ENCODE measurements at places on chromosomes 6 and 20.

DNA sequence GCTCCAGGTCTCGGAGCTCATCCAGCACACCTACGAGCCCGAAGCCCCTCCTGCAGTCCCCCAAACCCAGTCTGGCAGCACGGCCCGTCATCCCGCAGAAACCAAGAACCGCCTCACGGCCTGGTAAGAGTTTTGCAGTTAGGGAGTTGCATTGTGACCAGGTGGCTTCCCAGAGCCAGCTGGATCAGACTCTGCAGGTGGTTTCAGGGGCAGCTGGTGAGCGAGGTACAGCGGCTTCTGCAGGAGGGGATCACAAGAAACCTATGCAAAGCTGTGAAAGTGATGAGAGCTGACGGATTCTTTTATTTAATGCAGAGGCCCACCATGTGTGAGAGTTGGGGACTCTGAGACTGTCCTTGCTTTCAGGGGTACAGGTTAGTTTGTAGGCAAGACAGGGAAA, 45.9 kb upstream of the SCGN start:
- DNase-seq, result no peak

GRCh38 chr6:165692106-165692653, 29.1 kb upstream of the PDE10A start:
- no peak for DNase-seq

DNA sequence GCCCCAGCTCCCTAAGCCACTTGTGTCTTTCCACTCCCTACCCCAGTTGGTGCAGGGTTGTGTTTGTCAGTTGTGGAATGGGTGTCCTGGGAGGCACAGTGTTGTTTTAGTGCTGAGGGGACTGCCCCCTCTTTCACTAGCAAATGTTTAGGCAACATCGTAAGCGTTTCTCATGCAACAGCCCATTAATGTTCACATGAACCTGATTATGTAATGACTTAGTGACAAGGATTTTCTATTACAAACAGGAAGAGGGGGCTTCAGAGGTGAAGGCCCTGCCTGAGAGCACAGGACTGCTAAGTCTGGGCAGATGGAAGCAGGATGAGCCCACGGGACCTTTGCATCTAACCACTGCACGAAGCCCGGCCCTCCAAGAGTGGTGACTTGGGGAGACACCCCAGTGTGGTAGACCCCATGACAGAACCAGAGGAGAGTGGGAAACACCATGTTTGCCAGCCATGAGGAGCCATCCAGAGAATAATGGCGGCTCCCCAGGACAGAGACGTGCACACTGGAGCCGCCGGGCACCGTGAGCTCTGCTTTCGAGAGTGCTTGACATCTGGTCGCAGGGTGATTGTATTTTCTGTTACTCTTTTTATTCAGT, 339.7 kb downstream of the THBS2 start:
- no peak for DNase-seq

DNA sequence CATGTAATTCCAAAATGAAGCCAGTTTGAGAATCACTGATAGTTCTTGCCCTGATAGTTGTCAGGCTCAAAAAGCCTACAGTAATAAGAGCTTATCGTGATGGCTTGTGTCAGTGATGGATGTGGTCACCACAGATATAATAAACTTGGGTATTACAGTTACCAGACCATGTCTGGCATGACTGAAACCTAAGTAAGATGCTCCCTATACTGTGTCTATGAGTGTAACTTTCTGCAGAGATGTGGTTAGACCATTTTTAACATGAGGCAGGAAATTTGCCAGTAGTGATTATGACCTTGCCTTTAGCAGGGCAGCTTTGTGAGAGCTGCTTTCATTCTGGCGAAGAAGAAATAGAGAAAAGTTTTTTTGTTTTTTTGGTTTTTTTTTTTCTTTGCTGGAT, 90.2 kb downstream of the ANKS1A start:
- DNase-seq, result no peak

DNA sequence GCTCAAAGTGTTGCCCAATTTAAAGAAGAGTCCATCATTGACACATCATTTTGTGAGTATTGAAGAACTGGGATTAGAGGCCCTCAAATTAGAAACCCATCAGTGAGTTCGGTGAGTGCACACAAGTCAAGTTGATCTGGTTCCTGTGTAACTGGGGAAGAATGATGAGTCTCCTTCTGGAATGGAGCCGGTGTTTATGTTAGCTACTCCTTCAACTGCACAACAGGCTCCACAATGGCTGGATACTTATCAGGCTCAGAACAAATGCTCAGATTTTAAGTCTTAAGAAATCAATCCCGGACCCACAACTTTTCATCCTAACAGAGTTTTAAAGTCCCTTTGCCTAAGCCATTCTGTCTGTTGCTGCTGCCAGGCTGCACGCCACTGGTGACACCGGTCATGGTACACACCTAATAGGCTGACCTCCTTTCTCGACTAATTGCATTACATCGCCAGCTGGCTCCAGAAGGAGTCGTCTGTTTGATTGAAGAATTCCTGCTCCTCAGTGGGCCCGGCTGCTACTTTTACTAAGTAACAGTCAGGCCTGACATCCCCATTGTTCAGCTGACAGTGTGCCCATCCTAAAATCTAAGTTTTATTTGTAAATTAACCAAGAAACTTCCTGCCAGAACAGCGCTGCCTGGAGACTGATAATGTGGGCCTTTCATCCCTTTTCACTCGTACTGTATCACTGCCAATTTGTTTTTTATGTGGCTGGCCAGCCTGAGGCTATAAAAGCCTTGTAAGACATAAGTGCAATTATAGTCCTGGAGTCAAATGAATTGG, 130.4 kb downstream of the INSM1 start:
- no peak for DNase-seq

DNA sequence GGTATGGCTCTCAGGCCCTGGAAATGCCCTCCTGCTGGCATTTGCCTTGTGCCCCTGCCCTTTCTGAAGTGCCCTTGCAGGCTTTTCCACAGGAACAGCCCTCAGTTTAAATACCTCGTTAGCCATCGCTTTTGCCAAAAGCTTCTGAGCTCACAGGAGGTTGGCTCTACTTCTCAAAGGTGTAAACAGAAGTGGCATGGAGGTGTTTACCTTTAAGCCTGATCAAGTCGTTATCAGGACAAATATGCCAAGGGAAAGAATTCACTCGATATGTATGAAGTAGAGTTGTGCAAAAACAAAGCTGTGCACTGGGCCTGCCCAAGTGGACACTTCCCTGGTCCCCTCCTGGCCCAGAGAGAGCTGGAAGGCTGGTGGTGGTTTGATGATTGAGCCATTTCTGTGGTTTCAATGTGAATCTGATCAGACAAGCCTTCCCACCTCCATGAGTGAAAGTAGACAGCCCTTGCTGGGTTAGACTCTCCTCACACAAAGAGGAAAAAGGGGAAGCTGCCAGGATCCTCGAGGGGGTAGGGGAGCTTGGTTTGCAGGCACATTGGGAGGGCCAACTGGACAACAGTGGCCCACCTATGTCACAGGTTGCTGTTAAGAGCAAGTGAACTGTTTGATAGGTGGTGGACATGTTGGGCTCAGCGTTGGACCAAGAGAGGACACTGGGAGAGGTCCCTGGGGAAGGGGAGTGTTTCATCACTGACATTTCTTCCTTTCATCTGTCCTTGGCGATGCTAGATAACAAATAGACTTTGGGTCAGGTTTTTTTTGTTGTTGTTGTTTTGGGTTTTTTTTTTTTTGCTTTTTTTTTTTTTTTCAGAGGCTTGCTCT, 98.7 kb downstream of the ZDHHC14 start:
- no peak for DNase-seq

GRCh38 chr20:48652961-48653705, 174.7 kb downstream of the PREX1 start:
- DNase-seq, result no peak

All from activated CD4-positive, alpha-beta memory T cell treated with anti-CD3 and anti-CD28 coated beads for 36 hours (primary cell).